ENCODE measurements at places on chromosomes 7 and 10. TPM values are rescaled to one million over a fixed set of nuclear protein-coding genes. Genes with fewer than 3 reads are reported as not detected.

DNA sequence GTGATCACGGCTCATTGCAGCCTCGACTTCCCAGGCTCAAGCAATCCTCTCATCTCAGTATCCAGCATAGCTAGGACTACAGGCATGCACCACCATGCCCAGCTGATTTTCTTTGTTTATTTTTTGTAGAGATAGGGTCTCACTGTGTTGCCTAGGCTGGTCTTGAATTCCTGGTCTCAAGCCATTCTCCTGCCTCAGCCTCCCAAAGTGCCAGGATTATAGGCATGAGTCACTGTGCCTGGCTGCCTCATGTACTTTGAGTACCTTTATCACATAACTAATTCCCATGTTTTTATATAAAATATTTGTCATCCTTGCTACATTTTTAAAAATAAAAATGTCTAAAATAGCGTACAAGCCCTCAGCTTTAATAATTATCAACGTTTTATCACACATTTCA lies 35.3 kb upstream of the CCDC3 start:
- H3K4me1 ChIP-seq: no peaks in the 10 kb centered on the region
- H3K27ac ChIP-seq: no peak overlapping the region
- no peak for DNase-seq
- no peaks in the 10 kb centered on the region for H3K27me3 ChIP-seq
- H3K36me3 ChIP-seq: no peaks in the 10 kb centered on the region

DNA sequence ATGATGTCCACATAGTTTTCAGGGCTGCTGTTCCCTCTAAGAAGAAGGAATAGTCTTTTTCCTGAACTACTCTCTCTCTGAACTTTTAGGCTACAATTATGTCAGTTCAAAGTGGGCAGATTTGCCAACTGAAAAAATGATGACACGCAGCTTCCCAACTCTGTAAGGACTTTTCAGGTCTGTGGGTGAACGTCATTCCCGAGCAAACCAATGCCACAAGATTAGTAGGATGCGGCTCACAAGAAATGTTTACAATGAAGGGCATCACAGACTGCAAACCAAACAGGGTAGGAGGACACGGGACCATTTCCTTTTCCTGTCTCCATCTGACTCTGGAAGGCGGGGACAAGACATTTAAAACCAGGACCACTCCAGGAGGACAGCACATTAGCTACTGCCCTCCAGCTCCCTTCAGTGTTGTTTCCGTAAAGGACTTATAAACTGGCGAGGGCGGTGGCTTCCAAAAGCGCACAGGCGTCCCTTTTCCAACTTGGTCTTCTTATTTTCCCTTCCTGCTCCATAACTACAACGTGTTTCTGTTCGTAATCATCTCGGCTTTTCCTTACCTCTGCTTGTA lies 539 bp upstream of the MKLN1 start:
- no peaks in the 10 kb centered on the region for H3K27me3 ChIP-seq
- H3K4me1 ChIP-seq: peaks cover 7% of the 10 kb centered on the region
- peak overlapping the region; percentile 100 for H3K27ac ChIP-seq
- no peaks in the 10 kb centered on the region for H3K36me3 ChIP-seq
- no peak for DNase-seq

- no peaks in the 10 kb centered on the region for H3K27me3 ChIP-seq
- no peaks in the 10 kb centered on the region for H3K36me3 ChIP-seq
- peaks cover 4% of the 10 kb centered on the region for H3K4me1 ChIP-seq
- no peak for DNase-seq
- H3K27ac ChIP-seq: no peak overlapping the region
Observed at GRCh38 chr10:25047591-25048301, 31.3 kb downstream of the THNSL1 start.

DNA sequence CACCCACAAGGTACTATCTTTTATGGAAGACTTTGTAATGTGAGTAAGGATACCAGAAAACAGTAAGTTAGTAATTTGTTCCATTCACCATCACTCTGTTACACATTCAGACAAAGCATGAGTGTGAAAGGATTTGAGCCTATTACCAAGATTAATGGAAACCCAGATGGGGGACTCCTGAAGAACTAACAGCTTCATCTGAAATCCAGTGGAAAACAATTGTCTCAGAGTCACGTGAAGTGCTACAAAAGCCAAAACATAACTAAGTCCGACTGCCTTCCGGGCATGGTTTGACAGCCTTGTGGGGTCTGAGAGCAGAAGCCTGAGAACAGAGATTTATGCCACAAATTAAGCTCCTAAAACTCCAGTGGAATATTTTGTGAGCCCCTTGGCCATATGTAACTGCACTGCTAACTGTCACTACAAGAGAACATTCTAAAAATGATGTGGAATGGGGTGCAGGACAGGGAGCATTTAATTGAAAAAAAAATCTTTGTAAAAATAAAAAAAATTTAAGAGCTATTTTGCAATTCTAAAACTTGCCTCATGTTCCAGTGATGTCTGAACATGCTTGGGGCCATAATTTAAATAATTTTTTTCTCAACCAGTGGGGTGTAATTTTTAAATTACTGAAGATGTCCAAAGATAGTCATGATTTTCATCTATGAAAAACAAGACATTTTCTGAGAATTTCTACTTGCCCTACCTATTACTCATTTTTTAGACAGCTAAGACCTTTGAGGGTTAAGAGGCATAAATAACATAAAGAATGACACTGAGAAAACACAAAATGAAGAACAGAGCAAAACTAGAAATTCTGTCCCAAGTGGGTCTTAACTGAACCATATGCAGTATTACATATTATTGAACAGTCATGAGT lies 555.0 kb downstream of the INHBA start:
- H3K4me3 ChIP-seq: no peak overlapping the region
- peak overlapping the region; percentile 20 for H3K27ac ChIP-seq
- peaks cover 4% of the 10 kb centered on the region for H3K4me1 ChIP-seq
- no peaks in the 10 kb centered on the region for H3K36me3 ChIP-seq
- no peak for DNase-seq
- H3K27me3 ChIP-seq: no peaks in the 10 kb centered on the region

GRCh38 chr7:125119559-125120115 lies 190.0 kb upstream of the POT1 start:
- no peak overlapping the region for H3K27ac ChIP-seq
- no peaks in the 10 kb centered on the region for H3K36me3 ChIP-seq
- no peak overlapping the region for H3K4me3 ChIP-seq
- H3K27me3 ChIP-seq: no peaks in the 10 kb centered on the region

DNA sequence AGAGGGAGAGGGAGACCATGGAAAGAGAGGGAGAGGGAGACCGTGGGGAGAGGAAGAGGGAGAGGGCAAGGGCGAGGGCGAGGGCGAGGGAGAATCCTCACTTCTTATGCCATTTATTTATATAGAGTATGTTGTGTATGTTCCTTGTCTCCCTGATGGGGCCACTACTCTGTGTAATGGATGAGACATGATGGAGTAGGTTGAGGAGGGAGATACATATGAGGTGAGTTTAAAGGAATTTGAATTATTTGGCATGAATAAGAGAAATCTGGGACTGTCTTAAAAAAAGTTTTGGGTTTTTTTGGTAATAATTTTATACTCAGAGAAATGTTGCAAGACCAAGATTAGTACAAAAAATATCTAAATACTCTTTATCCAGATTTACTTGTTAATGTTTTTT lies 20.1 kb downstream of the CCSER2 start:
- H3K27me3 ChIP-seq: no peaks in the 10 kb centered on the region
- H3K4me1 ChIP-seq: no peaks in the 10 kb centered on the region
- DNase-seq: no peak
- no peak overlapping the region for H3K27ac ChIP-seq

- H3K27me3 ChIP-seq: no peaks in the 10 kb centered on the region
- H3K4me3 ChIP-seq: no peak overlapping the region
Observed at GRCh38 chr10:102649797-102650654, 5.7 kb downstream of the TRIM8 start.

- H3K4me1 ChIP-seq: peaks cover 17% of the 10 kb centered on the region
- no peaks in the 10 kb centered on the region for H3K27me3 ChIP-seq
- no peaks in the 10 kb centered on the region for H3K36me3 ChIP-seq
- H3K27ac ChIP-seq: no peak overlapping the region
- H3K4me3 ChIP-seq: no peak overlapping the region
- DNase-seq: no peak
Observed at GRCh38 chr10:63591600-63592379, 70.6 kb downstream of the REEP3 start.

DNA sequence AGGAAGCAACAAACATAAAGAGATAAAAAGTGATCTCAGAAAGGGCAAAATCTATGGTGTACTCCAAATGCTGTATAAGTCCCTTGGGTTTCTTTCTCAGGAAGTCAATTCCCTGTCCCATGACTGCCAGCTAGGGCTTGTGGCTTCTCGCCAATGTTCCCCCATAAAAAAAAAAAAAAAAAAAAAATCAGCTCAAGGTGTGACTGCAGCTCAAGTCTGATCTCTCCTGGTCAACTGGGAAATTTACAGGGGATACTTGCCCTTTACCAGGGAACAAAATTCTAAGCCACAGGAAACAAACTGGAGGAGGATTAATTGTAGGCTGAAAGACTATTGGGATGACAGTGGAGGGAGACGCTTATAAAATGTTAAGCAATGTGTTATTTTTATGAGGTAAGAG lies 76.0 kb downstream of the PCGF5 start:
- no peak for DNase-seq
- peaks cover 12% of the 10 kb centered on the region for H3K4me1 ChIP-seq
- H3K27me3 ChIP-seq: peaks cover 2% of the 10 kb centered on the region

DNA sequence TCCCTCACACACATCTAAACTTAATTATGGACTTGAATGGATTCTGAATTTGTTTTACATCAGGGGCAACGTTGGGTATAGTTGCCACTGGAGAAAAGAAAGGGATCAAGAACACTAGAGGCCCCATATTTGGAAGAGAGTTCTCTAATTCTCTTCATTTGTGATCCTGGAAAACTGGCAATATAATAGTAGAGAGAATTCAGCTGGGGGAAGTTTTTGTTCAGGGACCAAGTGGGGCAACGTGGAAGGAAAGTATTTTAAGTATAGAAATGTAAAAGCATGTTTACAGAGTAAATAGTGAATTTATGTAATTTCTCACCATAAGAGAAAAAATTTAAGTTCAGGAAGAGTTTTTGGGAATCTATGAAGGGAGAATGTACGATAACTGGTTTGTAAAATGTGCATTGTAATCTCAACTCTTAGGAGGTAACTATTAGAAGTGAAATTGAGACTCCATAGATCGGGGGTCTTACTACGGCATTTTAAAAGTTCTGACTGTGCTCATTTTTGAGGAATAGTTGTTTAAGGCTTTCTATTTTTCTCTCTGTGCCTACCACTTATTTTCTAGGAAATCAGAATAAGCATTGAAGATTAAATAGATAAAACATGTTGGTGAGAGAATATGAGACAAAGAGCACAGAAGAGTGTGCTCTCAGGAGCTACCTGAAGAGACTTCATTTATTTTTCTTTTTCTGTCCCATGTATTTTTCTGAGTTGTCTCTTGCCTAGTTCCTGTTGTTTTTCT lies 3.4 kb downstream of the SDHAF3 start:
- H3K27ac ChIP-seq: no peak overlapping the region
- DNase-seq: no peak
- no peaks in the 10 kb centered on the region for H3K4me1 ChIP-seq

- H3K27me3 ChIP-seq: peaks cover 100% of the 10 kb centered on the region
- no peak overlapping the region for H3K4me3 ChIP-seq
- H3K4me1 ChIP-seq: peaks cover 43% of the 10 kb centered on the region
Observed at GRCh38 chr10:101773923-101774588, 1.9 kb downstream of the FGF8 start.

- H3K4me1 ChIP-seq: peaks cover 12% of the 10 kb centered on the region
- H3K4me3 ChIP-seq: peak overlapping the region; percentile 96
- peak overlapping the region; percentile 99 for H3K27ac ChIP-seq
- no peak for DNase-seq
- H3K36me3 ChIP-seq: peaks cover 14% of the 10 kb centered on the region
Observed at GRCh38 chr10:75403144-75403938, 1.8 kb upstream of the ZNF503 start.

GRCh38 chr10:125135771-125136035 lies 24.7 kb downstream of the CTBP2 start:
- H3K27me3 ChIP-seq: no peaks in the 10 kb centered on the region
- no peaks in the 10 kb centered on the region for H3K36me3 ChIP-seq
- DNase-seq: no peak
- peaks cover 52% of the 10 kb centered on the region for H3K4me1 ChIP-seq
- no peak overlapping the region for H3K4me3 ChIP-seq

DNA sequence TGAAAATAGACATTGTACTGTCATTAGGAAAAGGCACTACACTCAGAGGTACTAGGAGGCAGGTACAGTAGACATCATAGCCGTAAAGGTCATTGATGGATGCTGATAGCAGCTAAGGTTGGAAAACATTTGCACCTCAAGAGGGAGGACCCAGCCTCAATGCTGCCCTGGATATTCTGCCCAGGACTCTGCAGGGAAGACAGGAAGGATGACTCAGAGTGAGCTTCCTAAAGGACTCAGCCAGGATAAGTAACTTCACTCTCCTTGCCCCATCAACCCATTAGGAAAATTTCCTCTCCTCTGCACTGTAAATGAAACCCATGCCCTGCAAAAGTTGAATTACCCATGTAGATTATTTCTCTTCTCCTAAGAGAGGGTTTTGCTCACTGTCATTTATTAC lies 617.9 kb upstream of the MKI67 start:
- no peak overlapping the region for H3K27ac ChIP-seq
- H3K36me3 ChIP-seq: no peaks in the 10 kb centered on the region

- H3K4me1 ChIP-seq: no peaks in the 10 kb centered on the region
- no peaks in the 10 kb centered on the region for H3K36me3 ChIP-seq
- no peak overlapping the region for H3K27ac ChIP-seq
- H3K27me3 ChIP-seq: no peaks in the 10 kb centered on the region
Observed at GRCh38 chr7:48665353-48666135, 258.8 kb upstream of the CDC14C start.

GRCh38 chr10:76651154-76651553 lies 986.5 kb downstream of the KCNMA1 start:
- H3K4me1 ChIP-seq: no peaks in the 10 kb centered on the region
- no peaks in the 10 kb centered on the region for H3K36me3 ChIP-seq
- no peak overlapping the region for H3K4me3 ChIP-seq
- no peaks in the 10 kb centered on the region for H3K27me3 ChIP-seq
- DNase-seq: no peak

DNA sequence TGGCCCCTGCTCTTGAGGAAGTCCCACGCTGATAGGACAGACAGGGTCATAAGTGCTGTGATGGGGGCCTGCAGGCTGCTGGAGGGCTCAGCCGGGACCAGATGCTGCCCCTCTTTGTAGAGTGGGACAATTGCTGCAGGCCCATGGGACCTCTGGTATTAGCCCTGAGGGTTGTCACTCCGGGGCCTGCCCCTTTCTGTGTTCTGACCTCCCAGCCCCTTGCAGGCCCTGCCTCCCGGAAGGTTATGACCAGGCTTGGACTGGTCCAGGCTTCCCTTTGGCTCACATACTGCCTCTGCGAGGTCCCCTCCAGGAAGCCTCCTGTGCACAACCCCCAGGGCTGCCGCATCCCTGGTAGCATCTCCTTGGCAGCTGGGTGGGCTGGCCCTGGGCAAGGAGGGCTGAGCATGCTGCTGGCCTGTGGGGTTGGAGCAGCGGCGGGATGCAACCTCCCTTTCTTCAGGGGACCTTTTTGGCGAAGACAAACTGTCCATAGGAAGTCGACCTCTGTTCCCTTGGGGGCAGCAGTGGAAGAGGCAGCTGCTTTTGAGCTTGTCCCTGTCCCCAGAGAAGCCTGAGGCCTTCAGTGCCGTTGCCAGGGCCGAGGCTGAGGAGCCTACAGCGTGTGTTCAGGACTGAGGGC lies 8.8 kb downstream of the LIMK1 start:
- DNase-seq: no peak
- H3K27me3 ChIP-seq: no peaks in the 10 kb centered on the region
- H3K36me3 ChIP-seq: no peaks in the 10 kb centered on the region
- H3K4me3 ChIP-seq: peak overlapping the region; percentile 39
- peak overlapping the region; percentile 68 for H3K27ac ChIP-seq

Gene LRRTM3
- not detected for total RNA-seq

Gene PRPS1L1
- total RNA-seq: not detected

Gene ACTR3C
- total RNA-seq: 25.6 TPM

Gene PRF1
- 6.9 TPM for total RNA-seq

Gene CYP17A1
- total RNA-seq: not detected

Gene GPR158
- not detected for total RNA-seq

Gene CPA2
- not detected for total RNA-seq
